ENCODE measurements at places on chromosomes 2 and 18.

GRCh38 chr2:217751192-217751591 lies 251.6 kb downstream of the TNS1 start:
- DNase-seq = no peak

DNA sequence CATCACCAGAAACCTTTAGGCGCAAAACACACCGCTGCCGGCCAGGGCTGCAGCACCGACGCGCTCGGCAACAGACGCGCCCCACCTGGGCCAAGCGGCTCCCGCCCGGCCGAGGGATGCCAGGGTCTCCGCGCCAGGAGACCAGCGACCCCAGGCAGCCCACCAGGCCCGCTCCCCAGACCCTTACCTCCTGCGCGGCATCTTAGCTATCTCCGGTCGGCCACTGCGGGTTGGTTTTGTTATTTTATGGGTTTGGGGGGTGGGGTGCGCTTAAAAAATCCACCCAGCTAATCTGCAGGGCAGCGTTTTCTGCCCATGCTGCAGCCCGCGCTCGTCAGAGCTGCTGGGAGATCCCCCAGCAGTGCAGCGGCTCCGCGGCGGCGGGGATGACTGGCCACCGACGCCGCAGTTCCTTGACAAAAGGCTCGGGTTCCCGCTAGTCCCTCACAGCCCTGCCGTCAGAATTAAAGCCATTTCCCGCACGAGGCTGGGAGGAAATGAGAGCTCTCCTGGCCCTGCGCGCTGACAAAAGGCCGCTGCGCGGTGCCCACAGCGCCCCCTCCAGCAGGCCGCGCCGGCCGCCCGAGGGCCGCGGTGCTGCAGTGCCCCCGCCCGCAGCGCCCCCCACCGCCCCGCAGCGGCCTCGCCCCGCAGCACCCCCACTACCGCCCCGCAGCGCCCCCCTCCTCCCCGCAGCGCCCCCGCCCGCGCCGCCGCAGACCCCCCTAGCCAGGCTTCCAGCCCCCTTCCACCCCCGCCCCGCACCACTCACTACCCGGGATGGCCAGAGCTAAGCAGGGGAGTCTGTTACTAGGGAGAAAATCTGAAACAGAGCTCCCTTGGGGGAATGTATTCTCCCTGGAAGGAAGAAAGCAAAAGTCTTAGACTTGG lies at the start of gene ADD2:
Gene ADD2 (minus strand): TSS at position 502 of the 891 bp plus-strand sequence. CDS start 61,792 bp downstream, outside the sequence.
- no peak for DNase-seq

- peak; percentile 14 for DNase-seq
Observed at GRCh38 chr2:11829947-11830707, 83.7 kb downstream of the LPIN1 start.

GRCh38 chr2:134564549-134564948 lies 154.3 kb downstream of the TMEM163 start:
- DNase-seq = no peak

DNA sequence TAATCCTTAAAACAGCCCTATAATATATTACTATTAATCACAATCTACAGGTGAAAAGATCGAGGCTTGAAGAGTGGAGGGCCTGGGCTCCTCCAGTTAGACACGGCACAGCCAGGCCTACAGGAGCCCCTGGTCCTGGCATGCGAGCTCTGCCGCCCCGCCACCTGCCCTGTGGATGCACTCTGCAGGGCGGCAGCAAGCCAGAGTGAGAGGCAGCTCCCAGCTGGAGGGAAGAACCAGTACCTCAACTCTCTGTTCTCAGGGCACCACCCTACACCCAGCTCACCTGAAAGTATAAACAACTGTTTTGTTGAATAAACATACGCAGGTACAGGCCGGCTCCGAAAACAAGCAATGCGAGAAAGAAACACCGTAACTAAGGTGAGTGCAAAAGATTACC lies 34.6 kb downstream of the EIPR1 start:
- no peak for DNase-seq

DNA sequence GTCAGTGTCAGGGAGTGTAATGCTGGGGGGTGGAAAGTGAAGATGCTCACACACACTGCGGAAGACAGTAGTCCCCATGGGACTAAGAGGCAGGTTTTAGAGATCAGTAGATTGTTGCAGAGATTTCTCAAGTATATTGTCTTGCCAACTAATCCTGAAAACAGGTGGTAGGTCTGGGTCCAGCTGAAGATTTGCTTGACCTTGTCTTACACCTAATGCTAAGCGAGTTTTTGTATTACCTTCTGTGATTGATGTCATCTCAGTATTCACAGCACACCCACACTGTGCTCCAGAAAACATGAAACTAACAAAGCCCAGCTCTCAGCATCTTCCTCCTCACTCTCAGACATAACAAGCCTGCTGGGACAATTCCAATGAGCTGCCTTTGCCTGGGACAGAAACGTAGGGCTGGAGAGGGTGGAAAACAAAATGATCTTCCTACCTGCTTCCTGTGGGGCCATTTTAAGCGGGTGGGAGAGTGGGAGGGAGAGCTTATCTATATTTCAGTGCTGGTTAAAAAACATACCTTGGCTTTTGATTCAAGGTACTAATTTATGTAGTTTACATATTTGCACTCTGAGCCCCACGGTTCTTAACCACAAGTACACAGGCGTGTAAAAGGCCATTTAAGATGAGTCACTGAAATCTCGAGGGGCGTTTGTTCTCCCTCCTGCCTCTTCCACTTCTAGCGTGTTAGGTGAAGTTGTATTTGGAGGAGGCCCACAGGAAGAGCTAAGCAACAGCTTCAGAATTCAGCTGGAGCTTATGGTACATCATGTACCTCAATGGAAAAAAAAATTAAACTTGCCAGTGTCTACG lies 23.1 kb upstream of the RBMS1 start:
- DNase-seq = no peak

GRCh38 chr2:204030322-204030721 lies 93.8 kb downstream of the ICOS start:
- DNase-seq = no peak

- DNase-seq = peak; percentile 52
Observed at GRCh38 chr2:85753525-85754312, at the start of gene ATOH8. Gene ATOH8 (plus strand): TSS chr2:85753991. CDS start chr2:85754190, 199 bp downstream.

GRCh38 chr2:203413796-203414195 lies 85.6 kb downstream of the ABI2 start:
- DNase-seq = no peak

DNA sequence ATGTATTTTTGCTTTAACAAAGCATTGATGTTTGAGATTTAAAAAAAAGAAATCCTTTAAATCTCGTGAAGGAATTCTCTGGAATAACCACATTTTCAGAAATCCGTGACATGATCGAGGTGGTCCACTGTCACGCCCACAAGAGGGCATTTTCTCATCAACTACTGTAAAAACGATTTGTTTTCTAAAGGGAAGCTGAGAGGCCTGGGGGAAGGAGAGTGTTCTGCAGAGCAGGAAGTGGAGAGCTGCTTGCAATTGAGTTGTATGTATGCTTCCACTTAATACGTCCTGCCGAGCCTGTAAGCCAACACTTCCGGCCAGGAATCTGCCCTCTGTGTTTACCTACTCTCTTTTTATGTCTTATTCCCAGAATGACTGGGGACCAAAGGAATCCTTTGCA lies 19.4 kb downstream of the KLHL29 start:
- DNase-seq = no peak

DNA sequence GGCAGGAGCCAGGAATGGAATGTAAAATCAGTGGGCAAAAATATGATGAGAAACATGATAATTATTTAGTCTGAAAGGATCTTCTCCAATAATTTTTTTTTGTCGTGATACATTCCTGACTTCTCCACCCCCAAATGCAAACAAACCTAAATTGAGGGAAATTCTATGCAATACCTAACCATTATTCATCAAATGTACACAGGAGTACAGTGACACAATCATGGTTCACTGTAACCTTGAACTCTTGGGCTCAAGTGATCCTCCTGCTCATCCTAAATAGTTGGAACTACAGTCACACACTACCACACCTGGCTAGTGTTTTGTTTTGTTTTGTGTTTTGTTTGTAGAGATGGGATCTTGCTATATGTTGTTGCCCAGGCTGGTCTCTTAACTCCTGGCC lies 46.5 kb downstream of the RAB10 start:
- no peak for DNase-seq

DNA sequence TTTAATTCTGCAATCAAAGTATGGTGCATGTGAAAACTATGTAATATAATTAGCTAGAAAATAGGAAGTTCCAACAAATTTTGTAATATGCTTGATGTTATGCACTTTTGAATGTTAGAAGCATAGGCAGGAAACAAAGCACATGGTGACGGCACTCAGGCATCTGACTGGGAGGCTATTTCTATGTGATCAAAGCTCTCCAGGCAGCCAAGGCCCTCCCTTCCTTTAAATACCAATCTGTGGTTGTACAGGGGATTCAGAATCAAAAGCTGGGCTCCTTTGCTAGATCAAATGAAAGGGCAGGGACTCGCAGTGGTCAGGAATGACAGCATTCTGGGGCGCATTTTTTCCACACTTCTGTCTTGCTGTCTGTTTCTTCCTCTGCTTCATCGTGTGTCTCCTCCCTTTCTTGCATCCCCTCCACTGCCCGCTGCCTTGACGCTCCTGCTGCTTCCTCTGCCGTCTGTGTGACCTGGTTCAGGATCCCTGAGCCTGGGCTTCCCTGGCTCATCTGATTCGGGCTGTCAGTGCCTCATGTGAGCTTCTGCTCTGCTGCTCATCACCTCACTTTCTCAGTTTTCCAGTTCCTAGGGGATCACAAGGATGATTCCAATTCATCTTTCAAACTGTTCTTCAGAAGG lies 30.9 kb downstream of the TMEM182 start:
- no peak for DNase-seq

- no peak for DNase-seq
Observed at GRCh38 chr18:78721238-78721875, 258.3 kb upstream of the SALL3 start.

DNA sequence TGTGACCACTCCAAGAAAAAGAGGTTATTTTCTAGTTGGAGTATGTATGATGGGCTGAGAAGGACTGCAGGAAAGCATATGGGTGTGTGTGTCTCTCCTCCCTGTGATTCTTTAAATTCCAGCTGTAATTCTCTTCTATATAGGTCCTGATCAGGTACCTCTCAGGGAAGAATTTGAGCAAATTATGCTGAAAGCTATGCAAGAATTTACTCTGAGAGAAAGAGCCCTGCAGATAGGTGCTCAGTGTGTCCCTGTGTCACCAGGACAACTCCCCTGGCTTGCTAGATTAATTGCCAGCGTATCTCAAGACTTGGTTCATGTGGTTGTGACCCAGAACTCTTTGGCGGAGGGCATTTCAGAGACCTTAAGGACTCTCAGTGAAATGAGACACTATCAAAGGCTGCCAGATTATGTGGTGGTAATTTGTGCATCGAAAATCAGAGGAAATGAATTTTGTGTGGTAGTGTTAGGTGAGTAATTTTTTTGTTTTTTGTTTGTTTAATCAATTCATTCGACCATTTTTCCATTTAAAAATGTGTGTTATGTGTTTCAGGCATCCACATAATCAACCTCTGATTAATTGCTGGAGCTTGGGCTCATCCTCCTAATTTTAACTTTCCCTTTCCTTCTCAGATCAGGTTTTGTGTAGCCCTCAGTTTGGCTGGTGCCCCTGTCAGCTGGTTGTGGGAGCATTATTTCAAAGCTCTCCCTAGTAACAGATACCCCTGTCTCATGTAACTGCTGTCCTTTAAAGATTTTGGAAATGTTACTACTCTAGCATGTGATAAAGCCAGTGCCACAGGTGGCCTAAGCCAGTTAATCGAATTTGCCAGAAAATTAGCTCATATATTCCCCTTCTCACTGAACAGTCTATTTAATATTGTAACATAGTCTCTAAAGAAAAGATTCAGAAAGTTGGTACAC lies 150.9 kb downstream of the ESCO1 start:
- DNase-seq = no peak

DNA sequence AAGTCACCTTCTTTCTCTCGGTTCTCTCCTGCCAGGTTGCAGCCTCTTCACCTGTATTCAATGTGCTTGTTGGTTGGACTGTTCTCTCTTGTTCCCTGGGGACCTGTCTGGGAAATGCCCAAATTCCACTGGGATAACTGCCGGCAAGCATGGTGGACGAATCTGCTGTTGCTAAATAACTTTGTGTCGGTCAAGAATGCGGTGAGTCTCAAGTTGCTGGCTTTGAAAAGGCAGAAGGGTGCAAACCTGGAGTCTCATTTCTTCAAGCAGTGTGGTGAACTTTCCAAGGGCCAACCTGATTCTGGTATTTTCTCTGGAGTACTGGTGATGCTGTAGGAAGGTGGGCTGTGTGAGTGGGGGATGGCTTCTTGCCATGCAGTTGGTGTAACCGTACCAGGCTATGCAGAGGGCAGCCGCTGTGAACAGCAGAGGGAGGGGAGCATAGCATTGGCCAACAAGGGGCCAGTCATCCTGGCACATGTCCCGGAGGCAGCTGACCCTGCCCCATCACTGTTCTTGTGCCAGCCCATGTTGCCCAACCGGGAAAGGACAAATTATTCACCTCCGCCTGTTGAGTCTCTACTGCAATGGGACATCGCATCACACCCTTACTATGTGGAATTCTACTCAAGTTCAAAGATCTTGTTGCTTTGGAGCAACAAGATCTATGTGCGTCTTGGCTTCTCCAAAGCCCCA lies 88.1 kb upstream of the SEC11C start:
- DNase-seq = no peak

- DNase-seq = no peak
Observed at GRCh38 chr2:207720517-207721187, 9.2 kb downstream of the CCNYL1 start.

- DNase-seq = no peak
Observed at GRCh38 chr2:224036731-224037361, 2.2 kb downstream of the SERPINE2 start.

- peak; percentile 80 for DNase-seq
Observed at GRCh38 chr2:85611705-85612587, at the start of gene C2orf68. Gene C2orf68 (minus strand): TSS chr2:85612066. CDS start chr2:85611984, 82 bp downstream.

- no peak for DNase-seq
Observed at GRCh38 chr2:65856928-65857327, 424.5 kb upstream of the SPRED2 start.

DNA sequence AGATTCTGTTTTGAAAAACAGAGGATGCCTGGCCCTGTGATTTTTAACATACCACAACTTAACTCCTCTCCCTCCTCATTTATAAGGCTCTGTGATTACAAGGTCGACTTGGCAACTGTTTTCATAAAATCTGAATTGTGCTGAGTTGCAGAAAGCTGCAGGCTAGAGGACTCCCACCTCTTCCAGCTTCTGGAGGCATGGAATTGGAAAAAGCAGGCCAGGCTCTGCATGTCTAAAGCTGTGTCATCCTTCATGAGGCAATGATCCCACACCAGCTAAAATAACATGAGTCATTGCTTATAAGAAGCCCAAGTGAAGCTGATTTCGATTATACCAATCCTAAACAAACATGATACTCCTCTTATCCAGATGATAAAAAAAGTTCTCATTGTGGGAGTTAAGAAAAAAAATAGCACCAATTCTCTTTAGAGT lies 11.7 kb downstream of the ARHGAP28 start:
- DNase-seq = no peak

All from caudate nucleus (tissue), 63 donors.